ENCODE measurements at places on chromosomes 6 and 20. TPM values are rescaled to one million over a fixed set of nuclear protein-coding genes. Genes with fewer than 3 reads are reported as not detected.

DNA sequence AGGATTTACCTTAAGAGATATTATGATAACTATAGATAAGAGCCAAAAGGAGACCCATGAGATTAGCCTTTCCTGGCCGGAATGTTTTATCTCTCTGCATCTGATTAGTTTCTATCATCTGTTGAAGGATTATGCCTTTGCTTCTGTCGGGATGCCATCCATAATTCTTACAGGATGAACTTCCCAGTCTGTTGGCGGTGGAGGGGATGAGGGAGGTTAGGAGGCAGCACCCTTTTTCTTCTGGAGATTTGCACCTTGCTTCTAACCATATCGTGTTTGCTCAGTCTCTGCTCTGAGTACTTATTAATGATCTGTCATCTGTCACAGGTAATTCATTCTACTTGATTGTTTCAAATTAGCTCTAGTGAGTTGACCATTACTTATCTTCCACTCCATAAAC lies 292.1 kb downstream of the KHDC1L start:
- H3K36me3 ChIP-seq, result no peaks in the 10 kb centered on the region
- DNase-seq, result no peak
- no peaks in the 10 kb centered on the region for H3K27me3 ChIP-seq
- no peak overlapping the region for H3K27ac ChIP-seq
- no peak overlapping the region for H3K4me3 ChIP-seq

GRCh38 chr6:170088582-170088955 lies 202.3 kb downstream of the DLL1 start:
- no peaks in the 10 kb centered on the region for H3K4me1 ChIP-seq
- DNase-seq, result no peak
- no peaks in the 10 kb centered on the region for H3K27me3 ChIP-seq
- no peak overlapping the region for H3K4me3 ChIP-seq
- peak overlapping the region; percentile 57 for H3K27ac ChIP-seq

CRISP2 gene
- not detected for polyA plus RNA-seq

HDDC2 gene
- 45.2 TPM for polyA plus RNA-seq

PRL gene
- not detected for polyA plus RNA-seq
